T1000 (cell line): ENCODE measurements at places on chromosomes 6 and 20.
A peak's percentile ranks its signal among the peaks of the same experiment; 100 is the strongest.

- no peak for DNase-seq
Measured at GRCh38 chr6:131657630-131658111, 20.6 kb downstream of the ENPP3 start.

DNA sequence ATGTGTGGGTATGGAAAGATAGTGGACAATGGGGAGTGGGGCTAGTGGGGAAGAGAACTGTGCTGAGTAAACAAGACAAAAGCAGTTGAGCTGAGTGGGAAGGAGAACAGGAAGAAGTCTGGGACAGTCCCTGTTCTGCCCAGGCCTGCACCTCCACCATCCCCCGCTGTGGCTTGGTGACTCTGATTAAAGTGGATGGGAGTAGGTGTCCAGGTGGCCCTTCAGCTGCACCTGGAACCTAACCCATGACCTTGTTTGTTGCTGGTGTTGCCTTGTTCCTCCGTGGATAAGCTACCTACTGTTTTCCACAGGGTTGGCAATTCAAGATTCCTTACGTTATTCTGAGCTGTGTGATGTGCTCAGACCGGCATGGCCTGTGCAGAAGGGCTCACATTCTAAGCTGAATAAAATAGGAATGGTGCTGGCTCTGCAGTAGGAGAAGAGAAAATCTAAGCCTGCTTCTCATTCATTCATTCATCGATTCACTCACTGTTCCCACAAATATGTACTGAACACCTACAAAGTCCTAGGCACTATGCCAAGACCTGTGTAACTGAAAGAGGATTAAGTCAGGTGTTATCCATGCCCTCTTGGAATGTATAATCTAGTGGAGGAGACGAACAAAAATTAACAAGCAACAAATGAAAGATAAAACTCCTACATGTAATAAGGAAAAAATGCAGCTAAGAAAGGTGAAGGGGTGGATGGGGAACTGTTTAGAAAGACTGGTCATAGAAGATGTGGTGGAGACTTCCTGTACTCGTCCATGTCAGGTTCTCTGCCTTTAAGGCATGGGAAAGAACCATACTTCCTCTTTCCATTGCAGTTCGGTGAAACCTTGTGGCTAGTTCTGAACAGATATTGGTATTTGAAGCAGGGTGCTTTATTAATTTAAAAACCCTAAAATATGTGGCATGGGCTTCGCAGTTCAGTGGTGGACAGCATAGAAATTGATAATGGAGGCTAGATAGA lies 10.1 kb upstream of the CALHM6 start:
- DNase-seq: no peak

- DNase-seq: no peak
Measured at GRCh38 chr6:135606392-135606791, 108.9 kb upstream of the AHI1 start.

GRCh38 chr20:9279918-9280401 lies 211.1 kb downstream of the PLCB4 start:
- no peak for DNase-seq

DNA sequence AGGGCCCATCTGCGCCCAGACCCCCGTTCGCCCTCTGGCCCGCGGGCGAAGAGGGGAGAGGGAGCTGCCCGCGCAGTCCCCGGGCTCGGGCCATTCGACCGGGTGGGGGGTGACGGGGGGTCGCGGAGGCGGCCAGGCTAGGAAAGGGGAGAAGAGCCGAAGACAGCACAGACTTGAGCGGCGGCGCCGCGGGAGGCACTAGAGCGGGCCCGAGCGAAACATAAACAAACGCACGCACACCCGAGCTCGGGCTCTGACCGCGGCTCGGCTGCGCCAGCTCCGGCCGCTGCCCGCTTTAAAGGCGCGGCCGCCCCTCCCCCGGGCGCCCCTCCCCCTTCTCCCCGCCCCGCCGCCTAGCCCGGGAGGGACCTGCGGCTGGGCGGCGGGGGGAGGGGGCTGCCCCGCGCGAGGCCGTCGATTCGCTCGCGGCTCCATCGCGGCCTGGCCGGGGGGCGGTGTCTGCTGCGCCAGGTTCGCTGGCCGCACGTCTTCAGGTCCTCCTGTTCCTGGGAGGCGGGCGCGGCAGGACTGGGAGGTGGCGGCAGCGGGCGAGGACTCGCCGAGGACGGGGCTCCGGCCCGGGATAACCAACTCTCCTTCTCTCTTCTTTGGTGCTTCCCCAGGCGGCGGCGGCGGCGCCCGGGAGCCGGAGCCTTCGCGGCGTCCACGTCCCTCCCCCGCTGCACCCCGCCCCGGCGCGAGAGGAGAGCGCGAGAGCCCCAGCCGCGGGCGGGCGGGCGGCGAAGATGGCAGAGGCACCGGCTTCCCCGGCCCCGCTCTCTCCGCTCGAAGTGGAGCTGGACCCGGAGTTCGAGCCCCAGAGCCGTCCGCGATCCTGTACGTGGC lies at the start of gene FOXO3:
FOXO3 (plus strand) TSS at position 455 of the 846 bp plus-strand sequence; CDS start at position 747, 292 bp downstream.
- peak; percentile 72 for DNase-seq

- no peak for DNase-seq
Measured at GRCh38 chr6:163118941-163119340, 295.6 kb upstream of the QKI start.

DNA sequence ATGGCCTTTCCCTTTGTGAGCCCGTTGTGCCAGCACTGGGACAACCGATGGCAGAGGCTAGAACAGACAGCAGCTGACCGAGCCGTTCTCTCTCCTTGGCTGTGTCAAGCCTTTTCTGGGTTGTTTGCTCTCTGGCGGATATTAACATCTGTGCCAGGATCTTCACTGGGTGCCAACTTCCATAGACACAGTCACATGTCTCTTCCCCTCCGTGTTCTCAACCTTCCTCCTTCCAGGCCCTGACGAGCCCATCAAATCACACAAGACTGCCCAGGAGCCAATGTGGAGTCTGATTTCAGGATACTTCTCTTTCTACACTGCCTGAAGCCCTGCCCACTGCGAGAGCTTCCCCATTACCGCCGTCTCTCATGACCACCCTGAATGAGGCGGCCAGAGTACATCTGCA lies 111.0 kb upstream of the RALGAPA2 start:
- DNase-seq: no peak

- no peak for DNase-seq
Measured at GRCh38 chr6:36649701-36650484, 28.6 kb upstream of the CDKN1A start.

DNA sequence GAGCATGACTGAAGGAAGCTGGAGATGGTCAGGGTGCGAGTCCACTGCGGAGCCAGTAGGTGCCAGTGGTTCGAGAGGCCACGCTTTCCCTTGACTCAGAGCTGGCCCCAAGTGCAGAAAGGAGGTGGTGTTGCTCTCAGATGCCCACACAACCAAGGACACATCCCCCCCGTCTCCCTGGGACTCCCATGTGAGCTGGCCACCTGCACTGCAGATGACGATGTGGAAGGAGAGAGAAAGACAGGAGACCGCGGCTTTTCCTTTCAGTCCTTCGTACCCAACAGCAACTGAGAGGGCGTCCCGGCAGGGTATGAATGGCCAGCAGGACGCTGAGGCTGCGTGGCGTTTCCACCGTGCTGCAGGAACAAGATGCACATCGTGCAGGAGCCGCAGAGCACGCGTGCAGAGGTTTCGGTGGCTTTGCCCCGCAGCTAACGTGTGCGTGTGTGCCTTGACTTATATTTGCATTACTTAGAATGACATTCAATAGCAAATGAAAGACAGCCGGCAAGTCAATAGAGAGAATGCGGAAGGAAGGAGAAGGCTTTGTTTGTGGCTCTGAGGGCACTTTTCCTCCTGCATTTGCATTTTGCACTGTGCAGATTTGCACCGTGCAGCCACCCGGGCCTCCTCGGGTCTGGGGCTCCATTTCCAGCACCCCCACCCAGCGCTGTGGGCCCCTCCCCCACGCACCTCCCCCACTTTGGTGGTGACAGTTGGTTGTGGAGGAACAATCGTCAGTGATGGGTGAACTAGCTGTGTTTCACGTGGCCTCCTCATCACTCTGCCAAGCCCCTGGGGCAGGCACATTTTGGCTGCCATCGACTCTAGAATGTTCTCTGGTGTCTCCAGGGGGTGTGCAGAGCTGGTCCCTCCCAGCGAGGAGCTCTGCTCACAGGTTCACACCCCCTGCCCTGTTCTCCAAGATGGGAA lies 26.4 kb upstream of the BHLHE23 start:
- DNase-seq: no peak

GRCh38 chr6:25359191-25359861 lies 80.2 kb downstream of the CARMIL1 start:
- DNase-seq: peak; percentile 18

DNA sequence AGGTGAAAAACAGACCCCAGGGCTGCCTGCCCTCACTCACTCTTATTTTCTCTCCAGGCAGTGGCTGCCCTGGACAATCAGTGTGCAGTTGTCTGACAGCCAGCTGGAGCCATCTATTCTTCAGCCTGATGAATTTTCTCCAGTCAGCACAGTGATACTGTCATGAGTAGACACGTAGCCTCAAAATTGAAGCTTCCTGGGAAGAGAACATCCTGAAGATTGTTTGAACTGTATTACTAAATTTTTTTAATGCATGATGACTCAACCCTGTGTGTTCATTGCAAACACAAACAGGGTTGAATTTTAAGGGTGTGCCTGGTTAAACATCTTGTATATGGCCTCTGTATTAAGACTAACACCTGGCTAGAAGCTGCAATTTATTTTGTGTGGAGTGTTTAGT lies 49.8 kb upstream of the STXBP5 start:
- no peak for DNase-seq

- no peak for DNase-seq
Measured at GRCh38 chr6:3857468-3858456, 8.6 kb downstream of the FAM50B start.

DNA sequence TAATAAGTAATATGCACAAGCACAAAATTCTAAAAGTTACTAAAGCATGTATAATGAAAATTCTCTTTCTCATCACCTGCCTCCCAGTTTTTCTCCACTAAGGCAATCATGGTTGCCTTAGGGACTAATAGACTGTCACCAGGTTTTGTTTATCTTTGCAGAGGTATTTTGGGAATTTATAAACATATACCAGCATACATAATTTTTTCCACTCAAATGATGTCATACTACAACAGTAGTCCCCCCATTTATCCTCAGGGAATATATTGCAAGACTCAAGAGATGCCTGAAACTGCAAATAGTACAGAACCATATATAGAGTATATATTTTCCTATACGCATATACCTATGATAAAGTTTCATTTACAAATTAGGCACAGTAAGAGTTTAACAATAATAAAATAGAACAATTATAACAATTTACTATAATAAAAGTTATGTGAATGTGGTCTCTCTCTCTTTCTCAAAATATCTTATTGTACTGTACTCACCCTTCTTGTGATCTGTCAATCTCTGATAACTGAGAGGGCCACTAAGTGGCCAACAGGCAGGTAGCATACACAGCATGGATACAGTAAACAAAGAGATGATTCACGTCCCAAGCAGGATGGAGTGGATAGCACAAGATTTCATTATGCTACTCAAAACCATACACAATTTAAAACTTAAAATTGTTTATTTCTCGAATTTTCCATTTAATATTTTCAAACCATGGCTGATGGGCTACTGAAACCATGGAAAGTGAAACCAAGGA lies 19.7 kb downstream of the RBL1 start:
- no peak for DNase-seq
